ENCODE measurements at places on chromosomes 6 and 20. TPM values are rescaled to one million over a fixed set of nuclear protein-coding genes. Genes with fewer than 3 reads are reported as not detected.

The SLC22A1 gene
- 1.1 TPM for total RNA-seq

The HMGCLL1 gene
- 2.4 TPM for total RNA-seq

The MAP7 gene
- 2.3 TPM for total RNA-seq

The SIRPA gene
- total RNA-seq, result 38.4 TPM

The C20orf204 gene
- total RNA-seq, result 1.0 TPM

The SLC22A2 gene
- not detected for total RNA-seq

The VSX1 gene
- not detected for total RNA-seq

The THBS2 gene
- 22.7 TPM for total RNA-seq

The STMND1 gene
- total RNA-seq, result not detected

The DDO gene
- 7.9 TPM for total RNA-seq

The HLA-DOB gene
- 0.24 TPM for total RNA-seq

The CST2 gene
- total RNA-seq, result not detected

The TBX18 gene
- 10.1 TPM for total RNA-seq

The PRR18 gene
- total RNA-seq, result 0.26 TPM
